ENCODE measurements at places on chromosomes 12 and 14. TPM values are rescaled to one million over a fixed set of nuclear protein-coding genes. Genes with fewer than 3 reads are reported as not detected.
A peak's percentile ranks its signal among the peaks of the same experiment; 100 is the strongest.

VRTN gene
- not detected for total RNA-seq

IL22 gene
- not detected for total RNA-seq

FGD4 gene
- total RNA-seq, result 40.2 TPM

HOXC11 gene
- total RNA-seq, result not detected

TUNAR gene
- 0.44 TPM for total RNA-seq

GRIN2B gene
- total RNA-seq, result 0.25 TPM

DDX24 gene
- total RNA-seq, result 209 TPM

GRCh38 chr12:42326541-42327226, 717 bp downstream of the PPHLN1 start:
- peak overlapping the region; percentile 87 for H3K4me3 ChIP-seq
- DNase-seq, result peak; percentile 3
- H3K36me3 ChIP-seq, result no peaks in the 10 kb centered on the region
- peak overlapping the region; percentile 86 for H3K27ac ChIP-seq

DNA sequence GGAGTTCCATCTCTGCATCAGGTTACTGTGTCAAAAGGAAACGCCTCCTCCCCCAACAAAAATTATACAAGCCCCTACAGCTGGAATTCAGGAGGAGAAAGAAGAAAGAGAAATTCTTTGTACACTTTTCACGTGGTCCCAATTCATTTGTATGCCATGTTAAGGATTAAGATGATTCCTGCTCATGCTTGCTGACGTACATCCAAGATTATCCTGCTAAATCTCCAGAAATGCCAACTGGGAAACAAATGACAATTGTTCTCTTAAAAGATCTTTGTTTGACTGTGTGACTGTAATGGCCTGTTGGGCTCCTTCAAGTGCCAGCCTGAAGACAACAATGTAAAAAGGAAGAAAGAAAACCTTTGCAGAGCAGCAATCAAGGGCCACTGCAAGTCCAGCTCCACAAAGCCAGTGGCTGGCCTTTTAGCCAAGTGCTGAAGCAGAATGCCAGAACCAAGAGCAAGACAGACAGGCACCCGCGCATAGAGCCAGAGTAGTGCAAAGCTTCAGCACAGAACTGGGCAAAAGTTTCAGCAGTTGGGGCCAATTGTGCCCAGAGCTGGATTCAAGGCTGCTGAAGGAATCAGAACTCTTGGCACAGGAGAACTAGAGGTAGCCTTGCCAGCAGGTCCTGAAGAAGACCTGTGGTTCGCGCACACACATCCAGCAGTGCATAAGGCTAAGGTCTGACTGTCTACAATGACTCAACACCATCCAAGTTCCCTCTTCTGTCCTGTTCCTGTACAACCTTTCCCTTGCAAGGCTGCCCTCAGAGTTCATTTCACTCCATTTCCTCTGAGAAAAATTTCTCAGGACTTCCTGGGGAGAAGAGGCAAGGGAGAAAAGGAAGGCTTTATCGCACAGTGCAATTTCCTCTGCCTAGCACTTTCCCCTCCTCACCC, 209.7 kb upstream of the BMP4 start:
- no peaks in the 10 kb centered on the region for H3K4me1 ChIP-seq
- H3K36me3 ChIP-seq, result no peaks in the 10 kb centered on the region
- no peaks in the 10 kb centered on the region for H3K27me3 ChIP-seq
- no peak overlapping the region for H3K4me3 ChIP-seq

GRCh38 chr14:80346395-80346794, 135.1 kb upstream of the DIO2 start:
- no peak overlapping the region for H3K4me3 ChIP-seq
- H3K27ac ChIP-seq, result no peak overlapping the region
- H3K36me3 ChIP-seq, result no peaks in the 10 kb centered on the region
- no peak for DNase-seq
- H3K4me1 ChIP-seq, result no peaks in the 10 kb centered on the region
- no peaks in the 10 kb centered on the region for H3K27me3 ChIP-seq

DNA sequence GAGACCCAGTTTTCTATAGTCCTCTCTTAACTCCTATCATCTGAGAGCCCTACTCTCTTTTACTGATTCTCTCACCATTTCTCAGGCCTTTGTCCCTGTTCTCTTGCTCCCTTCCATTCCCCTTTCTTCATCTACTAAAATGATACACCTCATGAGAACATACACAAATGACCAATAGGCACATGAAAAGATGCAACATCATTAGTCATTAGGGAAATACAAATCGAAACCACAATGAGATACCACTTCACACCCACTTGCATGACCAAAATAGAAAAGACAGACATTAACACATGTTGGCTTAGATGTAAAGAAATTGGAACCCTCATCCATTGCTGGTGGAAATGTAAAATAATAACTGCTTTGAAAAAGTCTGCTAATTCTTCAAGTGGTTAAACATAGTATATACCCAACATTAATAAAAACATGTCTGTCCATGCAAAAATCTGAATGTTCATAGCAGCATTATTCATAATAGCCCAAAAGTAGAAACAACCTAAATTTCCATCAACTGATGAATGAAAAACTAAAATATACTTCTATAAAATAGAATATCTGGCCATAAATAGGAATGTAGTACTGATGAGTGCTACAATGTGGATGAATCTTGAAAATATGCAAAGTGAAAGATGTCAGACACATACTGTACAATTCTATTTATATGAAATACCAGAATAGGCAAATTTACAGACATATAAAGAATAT, 66.0 kb downstream of the DENND5B start:
- no peak overlapping the region for H3K27ac ChIP-seq
- H3K4me3 ChIP-seq, result no peak overlapping the region
- no peaks in the 10 kb centered on the region for H3K27me3 ChIP-seq

DNA sequence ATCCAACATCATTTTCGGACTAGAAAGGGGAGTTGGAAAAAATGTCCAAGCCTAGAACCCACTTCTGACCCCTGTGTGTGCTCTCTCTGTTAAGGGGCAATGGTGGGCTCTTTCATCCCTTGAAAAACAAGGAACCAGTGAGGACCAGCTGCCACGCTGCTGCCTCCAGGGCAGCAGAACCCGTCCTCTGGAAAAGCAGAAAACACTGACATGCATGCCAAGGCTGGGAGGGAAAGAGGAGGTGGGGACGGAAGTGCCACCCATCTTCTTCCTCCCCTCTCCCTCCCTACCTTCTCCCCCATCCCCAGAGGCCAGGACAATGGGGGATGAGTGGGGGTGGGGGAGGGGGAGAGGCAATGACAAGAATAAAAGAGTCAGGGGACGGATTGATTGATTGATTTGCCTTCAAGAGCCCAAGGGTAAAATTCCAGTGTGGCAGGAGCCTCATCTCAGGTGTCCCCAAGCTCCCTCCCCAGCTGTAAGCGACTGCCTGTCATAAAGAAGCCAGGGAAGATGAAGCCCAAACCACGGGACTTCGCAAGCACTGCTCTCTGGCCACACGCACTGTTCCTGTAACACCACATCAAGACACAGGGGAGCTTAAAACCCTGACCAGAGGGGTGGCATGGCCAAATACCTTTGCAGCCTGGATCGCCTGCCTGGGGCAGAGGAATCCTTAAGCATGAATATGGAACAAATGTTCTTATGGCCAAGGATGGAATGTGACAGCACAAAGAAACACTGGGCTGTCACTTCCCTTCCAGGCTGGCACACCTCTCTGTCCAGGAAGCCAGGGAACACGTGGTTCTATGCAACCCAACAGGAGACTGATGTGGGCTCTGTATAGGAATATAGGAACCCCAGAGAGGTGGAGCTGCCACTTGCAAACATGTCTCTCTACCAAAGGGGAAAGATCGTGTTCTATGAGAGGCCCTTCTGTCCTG, 38.9 kb upstream of the BDKRB2 start:
- DNase-seq, result no peak
- no peak overlapping the region for H3K4me3 ChIP-seq
- no peak overlapping the region for H3K27ac ChIP-seq
- H3K36me3 ChIP-seq, result no peaks in the 10 kb centered on the region
- no peaks in the 10 kb centered on the region for H3K4me1 ChIP-seq
- H3K27me3 ChIP-seq, result no peaks in the 10 kb centered on the region

DNA sequence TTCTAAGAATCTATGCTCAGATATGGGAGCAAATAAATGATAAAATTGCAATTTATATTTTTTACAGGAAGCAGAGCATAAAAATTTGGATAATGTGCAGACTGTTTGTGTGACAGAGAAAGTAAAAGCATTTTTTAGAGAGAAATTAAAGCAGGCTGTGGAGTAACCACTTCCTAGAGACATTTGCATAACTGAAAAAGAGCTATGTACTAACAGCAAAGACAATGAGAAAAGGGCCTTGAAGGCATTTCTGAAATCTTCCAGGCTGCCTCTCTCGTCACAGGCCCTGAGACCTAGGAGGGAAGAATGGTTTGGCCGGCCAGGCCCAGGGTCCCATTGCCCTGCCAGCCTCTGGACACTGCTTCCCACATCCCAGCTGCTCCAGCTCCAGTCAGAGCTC, 247.2 kb downstream of the ALX1 start:
- no peak overlapping the region for H3K4me3 ChIP-seq
- DNase-seq, result no peak
- H3K27ac ChIP-seq, result no peak overlapping the region
- H3K4me1 ChIP-seq, result no peaks in the 10 kb centered on the region
- H3K36me3 ChIP-seq, result no peaks in the 10 kb centered on the region

DNA sequence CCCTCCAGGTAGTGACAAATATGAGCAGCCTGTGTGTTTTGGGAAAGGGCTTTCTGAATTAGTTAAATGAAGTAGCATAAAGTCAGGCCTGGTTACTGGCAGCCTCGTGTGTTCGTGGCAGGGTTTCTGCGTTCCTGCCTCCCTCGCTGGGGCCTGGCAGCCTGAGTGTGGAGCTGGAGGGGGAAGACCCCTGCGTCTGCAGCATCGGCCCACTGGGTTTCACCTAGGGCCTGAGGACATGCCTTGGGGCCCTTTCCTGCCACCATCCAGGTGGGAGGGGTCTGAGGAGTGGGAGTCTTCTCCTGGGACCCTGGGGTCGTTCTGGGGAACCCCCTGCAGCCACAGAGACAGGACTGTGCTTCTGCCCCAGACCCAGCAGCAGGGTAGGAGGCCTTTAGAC, 20.4 kb upstream of the AMN start:
- H3K27ac ChIP-seq, result no peak overlapping the region
- no peaks in the 10 kb centered on the region for H3K36me3 ChIP-seq
- no peak for DNase-seq
- H3K4me1 ChIP-seq, result peaks cover 67% of the 10 kb centered on the region
- H3K27me3 ChIP-seq, result no peaks in the 10 kb centered on the region

DNA sequence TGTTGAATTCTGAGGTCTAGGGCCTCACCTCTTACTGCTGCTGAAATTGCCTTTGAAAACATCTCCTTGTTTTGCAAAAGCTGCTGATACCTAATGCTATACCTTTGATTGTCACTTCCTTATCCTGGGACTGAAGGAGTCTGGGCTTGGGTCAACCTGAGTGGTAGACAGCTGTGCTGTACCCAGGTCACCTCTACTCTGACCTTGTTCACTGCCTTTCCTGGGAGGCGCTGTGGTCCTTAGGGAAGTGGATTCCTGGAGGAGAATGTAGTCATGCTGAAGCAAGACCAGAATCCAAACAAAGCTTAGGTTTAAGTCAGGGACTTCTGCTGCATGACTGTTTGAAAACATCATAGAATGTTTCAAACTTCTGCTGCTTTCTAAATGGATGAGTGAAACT, 191.4 kb downstream of the SNAPC1 start:
- no peaks in the 10 kb centered on the region for H3K4me1 ChIP-seq
- no peaks in the 10 kb centered on the region for H3K27me3 ChIP-seq

GRCh38 chr14:100526632-100527031, 60.6 kb downstream of the BEGAIN start:
- H3K27ac ChIP-seq, result no peak overlapping the region
- H3K27me3 ChIP-seq, result no peaks in the 10 kb centered on the region
- DNase-seq, result no peak
- peaks cover 11% of the 10 kb centered on the region for H3K36me3 ChIP-seq
- no peak overlapping the region for H3K4me3 ChIP-seq
- no peaks in the 10 kb centered on the region for H3K4me1 ChIP-seq

DNA sequence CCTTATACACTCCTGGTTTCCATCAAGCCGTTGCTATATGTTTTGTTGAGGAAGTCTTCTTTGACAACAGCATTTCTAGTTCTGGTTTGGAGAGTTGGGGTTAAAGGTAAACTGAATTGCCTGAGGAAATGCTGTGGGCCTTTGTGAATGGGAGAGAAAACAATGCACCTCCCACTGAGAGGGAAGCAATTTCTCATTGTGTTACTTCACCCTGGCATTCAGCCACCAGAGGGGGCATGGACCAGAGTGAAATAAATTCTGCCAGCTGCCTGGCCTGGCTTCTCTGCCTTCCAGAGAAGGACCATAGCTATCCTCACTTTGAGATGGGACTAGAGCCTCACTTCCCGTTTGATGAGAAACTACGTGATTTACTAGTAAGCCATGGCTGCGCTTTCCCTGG, 475.3 kb downstream of the EGLN3 start:
- H3K27me3 ChIP-seq, result no peaks in the 10 kb centered on the region
- H3K4me1 ChIP-seq, result peaks cover 9% of the 10 kb centered on the region
- H3K27ac ChIP-seq, result no peak overlapping the region
- no peaks in the 10 kb centered on the region for H3K36me3 ChIP-seq
- no peak overlapping the region for H3K4me3 ChIP-seq

GRCh38 chr14:36955967-36956366, 216.4 kb downstream of the SLC25A21 start:
- no peak overlapping the region for H3K27ac ChIP-seq
- no peaks in the 10 kb centered on the region for H3K36me3 ChIP-seq

Measured in thyroid gland (tissue), 4 donors.